ENCODE measurements at places on chromosomes 6 and 20.

GRCh38 chr20:1720845-1721475 is 63.4 kb upstream of the SIRPG start:
- no peak for DNase-seq

DNA sequence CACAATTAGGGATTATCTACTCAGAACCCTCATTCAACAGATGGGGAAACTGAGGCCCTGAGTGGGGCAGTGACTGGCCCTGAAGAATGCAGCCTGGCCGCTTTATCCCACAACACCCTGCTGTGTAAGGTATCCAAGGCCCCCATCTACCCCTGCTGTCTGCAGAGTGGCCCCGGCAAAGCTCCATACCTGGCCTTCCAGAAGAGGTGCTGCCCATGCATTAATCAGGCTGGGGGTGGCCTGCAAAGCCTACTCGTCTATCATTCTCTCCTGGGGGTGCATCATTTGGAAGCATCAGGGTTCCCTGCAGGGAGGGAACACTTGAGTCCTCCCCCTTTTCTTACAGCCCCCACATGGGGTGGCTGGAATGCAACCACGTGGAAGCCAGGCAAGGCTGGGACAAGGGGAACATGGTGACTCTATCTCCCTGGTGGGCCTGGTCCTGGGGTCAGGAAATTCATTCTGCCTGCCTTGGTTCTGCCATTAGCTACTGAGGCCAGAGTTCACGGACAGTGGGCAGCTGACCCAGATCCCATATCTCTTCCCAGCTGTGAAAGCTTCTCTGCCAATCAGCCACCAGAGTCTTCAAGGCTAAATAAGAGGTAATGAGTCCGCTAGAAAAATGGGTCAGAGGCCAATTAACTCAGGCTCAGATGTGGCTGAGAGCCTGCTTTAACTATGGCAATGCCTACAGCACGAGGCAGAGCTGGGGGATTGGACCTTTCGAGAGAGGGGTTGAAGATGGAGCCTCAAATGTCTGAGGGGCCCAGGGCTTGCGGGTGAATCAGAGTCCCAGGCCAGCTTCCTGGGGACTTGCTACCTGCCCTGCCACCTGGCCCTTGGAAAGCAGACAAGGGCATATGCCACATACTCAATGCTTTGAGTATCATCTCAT is 72.3 kb upstream of the TOX2 start:
- DNase-seq = no peak

DNA sequence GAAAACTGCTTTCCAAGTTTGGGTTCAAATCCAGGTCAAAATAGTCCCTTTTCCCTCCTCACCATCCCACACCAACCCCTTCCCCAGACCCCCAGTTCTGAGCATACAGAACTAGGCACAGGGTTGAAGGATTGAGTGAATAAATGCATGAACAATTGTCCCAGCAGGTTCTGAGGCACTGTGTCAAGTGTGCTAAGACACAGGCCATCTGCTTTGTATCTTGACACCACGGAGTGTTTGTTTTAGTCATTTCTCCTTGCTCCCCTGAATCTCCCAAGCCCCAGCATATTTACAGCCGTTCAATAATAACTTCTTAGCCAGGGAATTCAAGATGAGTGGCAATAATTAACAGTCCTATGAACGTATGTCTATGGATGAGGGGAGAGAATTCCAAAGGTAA is 102.8 kb upstream of the JARID2 start:
- DNase-seq = no peak

DNA sequence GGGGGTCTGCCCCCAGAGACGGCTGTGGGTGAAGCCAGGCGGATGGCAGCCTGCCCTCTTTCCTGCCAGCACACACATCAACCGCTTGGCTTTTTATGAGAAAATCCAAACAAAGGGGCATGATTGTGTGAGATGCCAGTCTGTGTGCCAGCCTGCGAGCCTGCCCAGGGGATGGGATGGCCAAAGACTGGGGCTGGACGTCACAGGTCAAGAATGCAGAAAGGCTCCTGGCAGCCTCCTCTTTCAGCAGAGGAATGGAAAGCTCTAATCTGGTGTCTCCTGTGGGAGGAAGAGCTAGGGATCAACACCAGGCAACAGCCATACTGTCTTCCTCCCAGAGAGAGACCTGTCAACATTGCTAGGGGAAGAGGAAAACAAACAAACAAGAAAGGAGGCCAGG is 15.8 kb downstream of the TUBB2B start:
- DNase-seq = no peak

DNA sequence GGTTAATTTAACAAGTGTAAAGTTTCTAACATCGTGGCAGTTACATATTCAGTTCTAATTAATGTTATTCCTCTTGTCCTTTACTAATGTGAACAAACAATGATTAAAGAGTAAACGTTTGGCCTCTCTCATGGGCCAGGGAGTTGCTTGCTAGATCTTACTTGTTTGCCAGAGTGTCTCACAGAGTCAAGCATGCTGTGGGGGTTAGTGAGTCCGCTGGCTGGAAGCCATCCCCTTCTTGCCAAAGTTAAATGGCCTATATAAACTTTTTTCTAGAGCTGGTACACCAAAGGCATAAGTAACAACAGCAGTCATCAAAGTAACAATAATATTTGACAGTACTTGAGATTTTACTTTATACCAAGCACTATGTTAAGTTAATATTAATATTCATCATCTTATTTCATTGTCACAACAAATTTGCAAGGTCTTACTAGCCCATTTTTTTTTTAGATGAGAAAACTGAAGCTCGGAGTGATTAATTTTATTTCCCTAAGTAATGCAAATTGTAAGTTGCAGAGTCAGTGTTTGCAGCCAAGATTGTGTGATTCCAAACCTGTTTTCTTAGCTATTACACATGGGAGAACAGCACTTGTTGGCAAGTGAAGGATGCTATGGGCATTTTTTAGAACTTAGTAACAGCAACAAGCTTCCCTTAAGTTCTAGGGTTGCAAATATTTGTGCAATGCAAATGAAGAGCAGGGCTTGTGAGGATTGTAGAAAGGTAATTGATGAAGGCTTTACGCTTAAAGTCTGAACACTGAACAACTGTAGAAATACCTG is 224.5 kb downstream of the RFPL4B start:
- DNase-seq = no peak

DNA sequence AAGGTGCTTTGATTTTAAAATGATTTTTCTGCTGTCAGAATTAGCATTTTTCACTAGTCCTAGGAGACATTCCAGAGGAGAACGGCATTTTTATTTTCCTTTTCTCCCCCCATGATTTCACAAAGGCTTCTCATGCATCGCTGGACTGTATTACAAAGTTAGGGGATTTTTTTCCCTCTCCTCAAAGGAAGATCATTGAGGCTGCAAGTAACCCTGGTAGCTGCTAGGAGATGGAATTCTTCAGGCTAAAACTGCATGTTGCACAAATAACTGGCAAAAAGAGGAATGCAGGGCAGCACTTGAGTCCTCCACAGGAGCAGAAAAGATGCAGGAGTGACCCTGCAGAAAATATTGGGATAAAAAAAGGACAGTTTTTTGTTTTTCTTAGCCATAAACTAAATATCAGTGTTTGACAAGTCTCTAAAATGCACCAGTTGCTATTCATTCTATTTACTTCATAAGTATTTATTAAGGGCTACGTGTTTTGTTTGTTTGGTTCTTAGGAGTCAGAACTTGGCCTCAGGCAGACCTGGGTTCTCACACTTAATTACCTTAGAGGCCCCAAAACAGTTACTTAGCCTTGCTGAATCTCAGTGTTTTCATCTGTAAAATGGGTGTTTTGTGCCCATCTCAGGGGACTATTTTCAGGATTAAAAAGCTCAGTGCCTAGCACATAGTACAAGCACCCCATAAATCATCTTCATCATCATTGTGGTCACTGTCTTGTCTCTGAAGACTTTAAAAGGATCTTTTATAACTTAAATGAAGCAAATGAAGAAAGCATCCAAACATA is 144.5 kb upstream of the ID4 start:
- DNase-seq = no peak

- DNase-seq = no peak
These were observed 28.3 kb upstream of the PDYN start for GRCh38 chr20:2022163-2022562.

GRCh38 chr6:65248101-65248610 is 458.9 kb downstream of the EYS start:
- DNase-seq = no peak

- no peak for DNase-seq
These were observed 12.5 kb downstream of the SESN1 start for GRCh38 chr6:109082188-109082577.

- DNase-seq = no peak
These were observed 3.1 kb downstream of the PBOV1 start for GRCh38 chr6:138215093-138215782.

GRCh38 chr6:11480541-11480940 is 57.0 kb upstream of the TMEM170B start:
- DNase-seq = no peak

DNA sequence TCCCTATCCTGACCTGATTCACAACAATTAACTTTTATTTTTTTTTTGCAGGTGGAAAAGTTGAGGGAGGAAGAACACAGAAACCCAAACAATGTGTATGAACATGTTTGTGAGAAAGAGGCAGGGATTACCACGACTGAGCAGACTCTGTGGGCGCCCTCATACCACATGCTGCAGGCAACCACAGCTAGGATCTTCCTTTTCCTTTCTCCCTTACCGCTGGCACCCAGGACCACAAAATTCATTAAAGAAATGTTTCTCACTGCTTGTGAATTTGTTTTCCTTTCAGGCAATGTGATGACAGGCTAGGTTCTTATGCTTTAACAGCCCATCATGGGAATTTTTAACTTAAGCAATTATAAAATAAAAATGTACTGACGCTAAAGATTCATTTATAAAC is 287.1 kb downstream of the GMDS start:
- no peak for DNase-seq

GRCh38 chr20:4341804-4342485 is 326.6 kb upstream of the RNF24 start:
- no peak for DNase-seq

- DNase-seq = no peak
These were observed 810.7 kb downstream of the MAFB start for GRCh38 chr20:39878320-39878719.

DNA sequence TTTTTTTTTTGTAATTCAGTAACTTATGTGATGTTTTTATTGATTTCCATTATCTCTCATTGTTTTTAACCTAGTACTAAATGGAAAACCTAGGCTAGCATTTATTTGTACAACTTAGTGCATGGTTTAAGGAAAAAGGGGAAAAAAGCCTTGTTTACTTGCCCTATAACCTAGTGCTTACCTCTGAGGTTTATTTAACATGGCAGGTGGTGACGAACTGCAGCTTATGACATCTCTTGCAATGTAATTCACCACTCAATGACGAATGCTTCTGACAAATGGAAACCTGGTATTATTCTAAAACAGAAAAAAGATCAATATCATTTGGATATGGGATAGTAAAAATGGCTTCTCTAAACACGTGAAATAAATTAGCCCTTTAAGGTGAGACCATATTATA is 618.6 kb upstream of the FLRT3 start:
- no peak for DNase-seq

DNA sequence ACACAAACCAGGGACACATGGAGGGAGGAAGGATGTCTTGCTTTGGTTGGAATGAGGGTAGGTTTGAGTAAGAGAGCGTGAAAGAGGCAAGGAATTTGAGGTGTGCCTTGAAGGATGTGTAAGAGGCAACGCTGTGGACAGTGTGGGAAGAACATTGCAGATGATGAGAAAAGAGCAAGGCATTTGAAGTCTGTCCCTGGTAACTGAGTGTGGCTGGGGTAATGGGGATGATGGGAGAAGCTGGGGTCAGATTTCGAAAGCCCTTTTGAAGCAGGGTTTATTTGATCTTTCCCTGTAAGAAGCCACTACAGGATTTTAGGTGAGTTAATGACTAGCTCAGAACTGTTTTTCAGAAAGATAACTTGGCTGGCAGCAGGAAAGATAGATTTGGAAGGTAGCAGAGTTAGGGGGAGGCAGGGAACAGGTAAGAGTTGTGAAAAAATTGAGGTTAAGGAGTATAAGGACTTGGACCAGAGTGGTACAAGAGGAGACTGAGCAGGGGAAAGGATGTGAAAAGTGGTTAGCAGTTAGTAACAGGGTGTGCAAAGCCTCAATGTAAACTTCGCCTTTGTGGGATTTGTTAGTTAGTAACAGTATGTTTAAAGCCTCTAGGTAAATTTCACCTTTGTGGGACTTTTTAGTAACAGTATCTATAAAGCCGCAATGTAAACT is 17.7 kb downstream of the UTRN start:
- DNase-seq = no peak

DNA sequence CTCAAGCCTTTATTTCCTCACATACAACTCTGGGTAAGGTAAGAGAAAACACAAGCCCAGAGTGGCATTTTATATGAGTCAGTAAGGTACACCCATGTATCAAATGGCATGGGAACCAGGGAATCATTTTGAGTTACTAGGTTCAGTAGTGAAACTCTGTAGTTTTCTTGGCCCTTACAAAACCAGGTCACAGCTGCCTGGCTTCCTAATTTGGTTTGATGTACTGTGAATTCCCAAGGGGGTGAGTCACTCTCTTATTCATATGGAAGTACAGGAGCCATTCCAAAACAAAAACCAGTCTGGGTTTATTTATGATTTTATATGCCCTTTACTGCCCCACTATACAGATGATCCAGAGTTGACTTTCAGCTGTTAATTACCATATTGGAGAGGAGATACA is 70.7 kb downstream of the PDE7B start:
- DNase-seq = no peak

GRCh38 chr6:91271807-91272206 is 684.9 kb upstream of the MAP3K7 start:
- no peak for DNase-seq

GRCh38 chr20:7980332-7981046 is 39.1 kb downstream of the TMX4 start:
- DNase-seq = no peak

DNA sequence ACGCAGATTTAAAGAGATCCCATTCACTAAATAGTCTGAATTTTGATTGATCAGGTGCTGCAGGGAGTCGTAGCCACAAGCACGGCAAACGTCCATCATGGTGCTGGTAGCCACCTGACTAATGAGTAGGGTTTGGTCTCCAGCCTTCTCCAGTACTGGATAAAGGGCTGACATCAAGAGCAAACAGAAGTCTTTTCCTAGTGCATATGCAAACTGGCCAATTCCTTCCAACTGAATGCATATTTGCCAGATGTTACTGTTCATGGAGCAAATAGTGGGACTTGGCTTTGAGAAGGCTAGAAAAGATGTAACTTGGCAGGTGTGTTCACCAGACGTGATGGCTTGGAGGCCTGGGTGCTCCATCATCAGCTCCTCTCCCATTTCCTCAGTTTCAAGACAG is 21.6 kb downstream of the TTI1 start:
- DNase-seq = no peak

GRCh38 chr6:168149015-168149414 is 70.0 kb upstream of the FRMD1 start:
- no peak for DNase-seq

DNA sequence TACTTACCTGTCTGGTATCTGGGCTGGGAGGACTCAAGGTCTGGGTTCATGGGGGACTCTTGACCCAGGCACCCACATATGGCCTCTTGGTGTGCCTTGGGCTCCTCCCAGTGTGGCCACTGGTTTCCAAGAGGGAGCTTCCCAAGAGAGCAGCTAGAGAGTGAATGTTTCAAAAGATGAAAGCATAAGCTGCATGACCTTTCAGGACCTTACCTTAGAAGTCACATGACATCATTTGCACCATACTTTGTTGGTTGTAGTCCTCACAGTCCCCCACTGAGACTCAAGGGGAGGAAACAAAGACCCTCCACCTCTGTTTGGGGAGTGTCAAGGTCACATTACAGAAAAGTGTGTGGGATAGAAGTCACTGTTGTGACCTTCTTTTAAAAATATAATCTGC is 13.9 kb downstream of the ACTR5 start:
- no peak for DNase-seq
